ENCODE measurements at places on chromosomes 16 and 17.

- no peak for DNase-seq
These were observed 211.2 kb downstream of the IRF8 start for GRCh38 chr16:86110134-86110533.

DNA sequence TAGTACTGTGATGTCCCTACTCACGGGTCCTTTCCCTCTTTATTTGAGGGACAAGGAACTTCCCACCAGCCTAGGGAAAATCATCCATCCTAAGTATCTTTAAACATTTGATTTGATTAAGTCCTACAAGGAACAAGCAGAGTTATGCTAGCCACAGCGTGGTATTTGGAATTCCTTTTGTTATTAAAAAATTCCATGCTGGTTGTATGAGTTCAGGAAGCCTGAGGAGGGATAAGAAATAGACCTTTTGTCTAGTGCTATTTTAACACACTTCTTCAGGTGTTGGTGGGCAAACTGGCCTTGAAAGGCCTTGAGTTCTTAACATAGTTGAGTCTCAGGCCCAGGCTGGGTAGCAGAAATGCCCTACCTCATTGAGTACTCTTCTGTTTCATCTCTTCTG lies 105.4 kb upstream of the TBX2 start:
- no peak for DNase-seq

GRCh38 chr17:57203040-57203439 lies 53.3 kb upstream of the MSI2 start:
- DNase-seq: no peak

- DNase-seq: no peak
These were observed 92.2 kb upstream of the CACNG3 start for GRCh38 chr16:24163935-24164334.

DNA sequence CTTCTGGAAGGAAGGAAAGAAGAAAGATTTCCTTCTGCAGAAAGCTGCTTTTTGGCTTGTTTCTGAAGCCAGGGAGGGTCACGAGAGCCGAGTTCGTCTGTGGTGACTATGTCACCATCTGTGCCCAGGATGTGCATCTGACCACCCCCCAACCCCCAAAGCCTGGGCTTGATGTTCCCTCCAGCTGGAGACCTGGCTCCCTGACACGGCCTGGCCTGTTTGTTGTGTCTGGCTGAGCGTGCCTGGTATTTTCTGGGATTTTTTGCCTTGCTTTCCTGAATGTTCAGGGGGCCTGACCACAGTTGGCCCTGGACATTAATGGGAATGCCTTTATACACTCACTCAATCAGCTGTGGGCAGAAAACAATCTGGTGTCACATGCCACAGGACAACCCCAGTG lies 38.9 kb downstream of the LGALS9 start:
- no peak for DNase-seq

DNA sequence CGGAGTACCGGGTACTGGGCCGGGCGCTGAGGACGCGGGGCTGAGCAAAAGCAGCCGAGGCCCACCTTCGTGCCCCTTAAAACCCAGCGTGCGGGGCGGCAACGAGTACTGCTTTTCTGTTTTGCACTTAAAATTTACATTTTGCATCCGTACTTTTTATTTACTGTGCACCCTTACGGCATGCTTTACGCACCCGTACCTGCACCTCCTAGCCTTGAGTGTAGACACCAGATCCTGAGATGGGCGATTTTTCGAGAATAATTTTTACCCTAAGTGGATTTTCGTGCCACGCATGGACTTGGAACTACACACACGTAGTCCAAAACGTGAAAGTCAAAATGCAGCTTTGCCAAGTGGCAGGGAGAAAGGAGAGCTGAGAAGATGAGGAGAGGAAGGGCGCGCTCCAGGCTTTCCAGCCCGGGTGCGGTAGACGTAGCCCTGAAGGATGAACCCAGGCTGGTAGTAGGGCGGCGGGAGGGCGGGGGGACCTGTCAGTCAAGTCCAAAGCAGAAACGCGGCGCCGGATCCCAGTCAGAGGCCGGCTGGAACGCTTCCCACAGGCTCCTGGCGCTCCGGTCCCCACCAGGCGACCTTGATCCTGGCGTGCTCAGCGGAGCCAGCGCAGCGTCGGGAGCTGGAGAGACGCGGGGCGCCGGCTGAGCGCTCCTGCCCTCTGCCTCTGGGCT lies 1.2 kb upstream of the CBLN1 start:
- no peak for DNase-seq

DNA sequence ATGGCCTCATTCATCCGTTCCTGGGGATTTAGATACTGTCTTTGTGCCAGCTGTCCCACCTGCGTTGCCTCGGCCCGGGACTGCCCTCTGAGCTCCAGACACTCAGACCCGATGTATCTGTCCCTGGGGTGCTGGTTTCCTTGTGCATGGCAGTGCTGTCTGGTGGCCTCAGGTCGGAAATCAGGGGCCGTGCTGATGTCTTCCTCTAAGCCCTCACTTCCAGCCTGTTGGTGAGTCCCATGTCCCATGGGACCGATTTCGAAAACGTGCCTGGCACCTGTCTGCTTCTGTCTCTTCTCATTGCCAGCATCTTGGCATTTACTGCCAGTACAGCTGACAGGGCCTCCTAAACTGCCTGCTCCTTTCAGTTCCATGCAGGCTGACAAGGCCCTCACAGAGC lies 22.1 kb downstream of the NT5M start:
- no peak for DNase-seq

DNA sequence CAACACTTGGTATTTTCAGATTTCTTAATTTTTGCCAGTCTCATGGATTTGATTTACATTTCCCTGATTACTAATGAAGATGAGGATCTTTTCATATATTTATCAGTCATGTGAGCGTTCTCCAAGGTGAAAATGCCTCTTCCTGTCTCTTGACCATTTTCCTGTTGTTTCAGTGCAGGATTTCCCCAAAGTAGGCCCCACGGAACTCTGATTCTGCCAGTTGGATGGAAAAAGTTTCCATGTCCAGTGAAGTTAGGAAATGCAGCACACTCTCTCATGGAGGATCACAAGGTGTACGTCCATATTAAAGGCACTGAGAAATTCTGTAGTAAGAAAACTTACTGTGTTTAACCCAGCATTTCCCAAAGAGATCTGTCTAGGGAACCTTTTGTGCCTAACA lies 16.5 kb upstream of the LIMD2 start:
- DNase-seq: no peak

DNA sequence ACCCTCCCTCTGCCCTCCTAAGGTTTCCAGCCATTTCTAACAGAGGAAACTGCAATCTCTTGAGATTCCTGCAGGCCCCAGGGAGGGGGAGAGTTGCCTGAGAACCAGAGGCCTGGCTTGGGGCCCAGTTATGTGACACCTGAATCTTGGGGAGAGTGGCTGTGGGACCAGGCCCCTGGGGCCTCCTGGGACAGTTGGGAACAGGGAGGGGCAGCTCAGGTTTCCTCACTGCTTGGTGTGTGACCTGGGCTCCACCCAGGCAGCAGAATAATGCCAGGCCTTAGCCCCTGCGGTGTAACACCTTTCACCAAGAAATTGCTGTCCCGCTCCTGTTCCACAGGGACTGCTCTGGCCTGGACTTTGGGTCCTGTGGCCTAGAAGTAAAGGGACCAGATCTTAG lies 44.3 kb upstream of the CRHR1 start:
- no peak for DNase-seq

- DNase-seq: no peak
These were observed 113.5 kb downstream of the MGAT5B start for GRCh38 chr17:76981545-76982295.

- no peak for DNase-seq
These were observed 8.0 kb downstream of the NEUROD2 start for GRCh38 chr17:39599665-39600231.

GRCh38 chr17:4073983-4074830 lies 68.6 kb downstream of the ZZEF1 start:
- no peak for DNase-seq

GRCh38 chr16:70466805-70467076 lies 12.3 kb downstream of the FCSK start:
- no peak for DNase-seq

DNA sequence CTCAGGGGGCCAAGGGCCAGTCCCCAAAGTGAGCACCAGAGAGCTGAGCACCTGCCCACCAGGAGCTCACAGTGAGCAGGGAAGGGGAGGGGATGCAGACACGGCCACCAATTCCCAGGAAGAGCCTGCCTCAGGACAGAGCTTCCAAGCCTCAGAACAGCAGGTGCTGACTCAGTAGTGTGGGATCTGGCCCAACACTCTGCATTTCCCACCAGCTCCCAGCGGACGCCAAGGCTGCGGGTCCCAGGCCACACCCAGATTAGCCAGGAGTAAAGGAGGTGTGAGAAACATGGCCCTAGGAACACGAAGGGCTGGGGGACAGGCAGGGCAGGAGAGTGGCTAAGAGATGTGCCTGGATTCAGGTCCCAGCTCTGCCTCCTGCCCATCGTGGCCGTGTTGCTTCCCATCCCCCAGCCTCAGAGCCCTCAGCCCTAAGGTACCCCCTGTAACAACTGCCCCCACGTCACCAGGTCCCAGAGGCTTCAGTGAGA lies 28.4 kb upstream of the EIF1 start:
- no peak for DNase-seq

DNA sequence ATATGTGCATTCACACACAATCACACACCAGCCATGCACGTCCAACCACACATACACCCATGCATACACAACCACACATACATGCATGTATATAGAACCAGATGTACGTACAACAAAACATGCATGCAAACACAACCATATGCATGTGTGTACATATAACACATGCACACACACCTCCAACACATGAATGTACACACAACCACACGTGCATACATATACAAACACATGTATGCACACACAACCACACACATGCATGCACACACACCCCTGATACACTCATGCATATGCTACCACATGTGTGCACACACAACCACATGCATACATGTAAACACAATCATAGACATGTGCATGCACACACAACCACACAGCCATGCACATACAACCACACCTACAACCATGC lies 52.0 kb upstream of the SDK2 start:
- no peak for DNase-seq

DNA sequence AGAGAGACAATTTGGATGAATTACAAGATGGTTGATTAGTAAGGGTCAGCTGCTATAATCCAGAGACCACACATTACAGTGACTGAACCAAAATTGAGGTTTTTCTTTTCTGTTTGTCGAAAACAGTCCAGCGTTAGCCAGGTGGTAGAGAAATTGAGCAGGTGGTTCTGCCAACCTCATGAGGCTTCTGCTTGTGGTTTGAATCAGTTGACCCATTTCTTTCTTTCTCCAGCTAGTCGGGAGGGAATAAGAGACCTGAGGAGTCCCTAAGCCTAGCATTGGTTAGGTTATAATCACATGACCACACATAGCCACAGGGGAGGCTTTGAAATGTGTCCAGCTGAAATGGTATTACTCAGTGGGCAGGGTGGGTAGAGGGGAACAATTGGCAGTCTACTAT lies 504.6 kb downstream of the HS3ST4 start:
- DNase-seq: no peak

All from stimulated activated CD8-positive, alpha-beta memory T cell treated with anti-CD3 and anti-CD28 coated beads, Interleukin-7, amount 100 ng/mL, for 4 hours (primary cell).